ENCODE measurements at places on chromosomes 5 and 9. TPM values are rescaled to one million over a fixed set of nuclear protein-coding genes. Genes with fewer than 3 reads are reported as not detected.

The TAF11L10 gene
- not detected for total RNA-seq

The NTRK2 gene
- 0.35 TPM for total RNA-seq

The RAB14 gene
- 43.3 TPM for total RNA-seq

The CARTPT gene
- total RNA-seq: not detected

The TMEM252 gene
- total RNA-seq: not detected

- no peak for DNase-seq
Measured at GRCh38 chr5:68141494-68141893, 74.1 kb upstream of the PIK3R1 start.

DNA sequence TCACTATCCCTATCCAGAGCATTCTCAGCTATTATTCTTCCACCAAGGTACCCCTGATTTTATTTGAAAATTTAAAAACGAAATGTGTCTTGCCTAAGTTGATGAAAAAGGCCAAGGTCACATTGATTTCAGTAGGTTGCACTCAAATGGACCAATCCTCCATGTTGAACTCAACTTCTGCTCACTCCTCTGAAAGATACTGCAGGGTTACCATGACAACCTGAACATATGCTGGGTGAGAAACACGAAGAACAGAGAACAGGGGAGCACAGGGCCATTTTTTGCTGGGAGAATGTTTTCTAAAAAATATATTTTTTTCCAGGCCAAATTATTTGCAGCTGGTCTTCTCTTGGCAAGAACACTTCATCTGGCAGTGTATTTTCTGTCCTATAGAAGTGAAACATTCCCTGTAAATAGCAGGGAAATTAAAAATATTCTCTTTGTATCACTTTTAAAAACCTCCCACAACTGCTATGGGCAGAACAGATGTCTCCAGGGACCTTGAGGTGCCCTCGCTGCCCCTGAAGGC lies 215.9 kb downstream of the NXNL2 start:
- no peak for DNase-seq

GRCh38 chr5:158840193-158840592 lies 259.5 kb downstream of the EBF1 start:
- DNase-seq: no peak

- DNase-seq: no peak
Measured at GRCh38 chr5:23727271-23727670, 219.9 kb downstream of the PRDM9 start.

- DNase-seq: no peak
Measured at GRCh38 chr9:137694962-137695875, 76.4 kb downstream of the EHMT1 start.

- DNase-seq: no peak
Measured at GRCh38 chr5:176748073-176748966, 62.0 kb upstream of the UNC5A start.

DNA sequence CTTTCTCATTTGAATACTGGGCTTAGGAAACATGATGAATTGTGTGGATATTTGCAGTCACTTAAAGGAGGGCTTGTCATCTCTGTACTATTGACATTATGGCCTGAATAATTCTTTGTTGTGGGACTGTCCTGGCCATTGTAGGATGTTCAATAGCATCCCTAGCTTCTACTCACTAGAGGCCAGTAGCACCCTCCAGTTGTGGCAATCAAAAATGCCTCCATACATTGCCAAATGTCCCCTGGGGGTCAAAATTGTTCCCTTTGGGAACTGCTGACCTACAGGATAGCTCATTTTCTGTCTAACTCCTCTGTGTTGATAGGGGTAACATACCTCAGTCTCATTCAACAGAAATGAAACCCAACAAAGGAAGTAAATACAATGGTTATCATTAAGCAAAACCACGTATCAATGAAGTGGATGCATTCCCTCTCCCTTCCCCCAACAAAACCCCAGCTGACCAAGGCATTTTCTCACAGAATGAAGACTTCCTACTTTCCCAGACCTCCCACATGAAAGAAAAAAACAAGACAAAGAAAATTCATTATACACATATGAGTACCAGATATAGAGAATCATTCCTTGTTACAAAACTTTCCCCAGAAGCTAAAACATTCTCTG lies 18.1 kb downstream of the FYB1 start:
- no peak for DNase-seq

DNA sequence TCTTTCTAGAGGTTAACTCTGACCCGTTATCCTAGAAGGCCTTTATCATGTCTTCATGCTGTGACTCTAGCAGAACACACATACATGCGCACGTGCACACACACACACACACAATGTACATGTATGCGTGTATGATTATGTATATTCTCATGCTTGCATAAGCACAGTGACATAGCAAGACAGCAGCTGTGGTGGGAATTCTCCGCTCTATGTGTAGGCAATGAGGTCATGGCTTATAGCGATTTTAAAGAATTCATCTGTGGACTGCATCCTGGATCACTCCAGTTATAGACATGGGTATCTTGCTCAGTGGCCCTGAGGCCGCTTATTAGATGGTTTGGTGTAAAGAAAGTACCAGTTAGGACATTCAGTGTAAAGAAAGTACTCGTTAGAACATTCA lies 106.2 kb downstream of the FBXL7 start:
- no peak for DNase-seq

DNA sequence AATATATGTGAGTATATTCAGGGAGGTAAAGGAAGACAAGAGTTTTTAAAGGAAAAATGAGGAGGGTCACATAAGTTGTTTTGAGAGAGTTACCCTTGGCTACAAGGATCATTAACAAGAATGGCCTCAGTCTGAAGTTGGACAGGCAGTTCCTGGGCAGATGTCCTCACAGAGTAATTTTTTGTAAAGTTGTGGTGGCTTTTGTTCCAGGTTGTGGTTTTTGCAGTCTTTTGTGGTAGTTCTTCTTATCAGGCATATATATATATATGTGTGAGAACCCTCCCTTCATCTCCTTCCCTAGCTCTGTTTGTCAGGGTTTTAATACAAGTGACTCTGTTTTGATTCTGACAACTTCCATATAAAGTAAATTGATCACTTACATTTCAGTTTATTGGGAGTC lies 60.0 kb downstream of the CSNK1G3 start:
- no peak for DNase-seq
